ENCODE measurements at places on chromosomes 2 and 18.

DNA sequence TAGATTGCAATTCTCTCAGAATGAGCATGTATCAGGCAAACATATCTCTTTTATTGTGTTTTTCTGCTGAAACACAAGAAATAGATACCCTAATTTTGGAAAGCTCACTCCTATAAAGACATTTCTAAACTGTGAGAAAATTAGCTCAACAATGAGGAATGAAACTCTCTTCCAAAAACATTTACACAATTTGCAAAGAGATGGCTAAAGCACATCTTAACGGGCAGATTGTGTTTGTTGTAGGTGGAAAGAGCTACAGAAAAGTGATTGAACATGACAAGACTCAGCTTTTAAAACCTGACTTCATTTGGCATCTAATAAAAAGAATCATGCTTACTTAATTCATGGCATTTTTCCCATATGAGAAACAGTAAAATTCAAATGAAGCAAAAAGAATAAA, 175.0 kb upstream of the SLC39A10 start:
- no peak for DNase-seq

- no peak for DNase-seq
These were observed 524 bp upstream of the KLHL14 start for GRCh38 chr18:32773382-32773712.

GRCh38 chr2:39059366-39059952, 61.4 kb downstream of the SOS1 start:
- DNase-seq = no peak

GRCh38 chr2:66573416-66573815, 138.5 kb downstream of the MEIS1 start:
- DNase-seq = no peak

DNA sequence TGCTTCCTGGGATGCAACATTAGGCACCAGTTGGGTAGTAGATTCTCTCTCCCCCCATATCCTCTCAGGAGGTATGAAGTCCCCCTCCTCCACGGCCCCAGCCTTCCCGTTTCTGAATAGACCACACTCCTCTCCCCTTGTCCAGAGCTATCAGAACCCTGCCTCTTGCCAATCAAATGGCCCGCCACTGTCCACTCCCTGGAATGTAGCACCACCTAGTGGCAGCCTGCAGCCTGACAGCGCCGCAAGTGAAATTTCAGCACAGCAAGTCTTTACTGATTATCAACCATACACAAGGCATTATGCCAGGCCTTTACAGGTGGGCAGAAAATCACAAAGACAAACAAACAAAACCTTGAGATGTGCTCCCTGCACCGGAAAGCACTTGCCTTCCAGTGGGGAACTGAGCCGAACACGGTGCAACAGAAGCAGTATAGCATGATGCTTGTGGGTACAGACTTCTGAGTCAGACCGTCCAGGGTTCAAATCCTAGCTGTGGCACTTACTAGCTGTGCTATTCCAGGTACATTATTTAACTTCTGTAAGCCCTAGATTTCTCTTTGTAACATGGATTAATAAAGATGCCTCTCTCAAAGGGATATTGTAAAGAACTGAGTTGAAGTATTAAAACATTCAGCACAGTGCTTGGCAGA, 174.0 kb downstream of the SMAD2 start:
- DNase-seq = peak; percentile 23

DNA sequence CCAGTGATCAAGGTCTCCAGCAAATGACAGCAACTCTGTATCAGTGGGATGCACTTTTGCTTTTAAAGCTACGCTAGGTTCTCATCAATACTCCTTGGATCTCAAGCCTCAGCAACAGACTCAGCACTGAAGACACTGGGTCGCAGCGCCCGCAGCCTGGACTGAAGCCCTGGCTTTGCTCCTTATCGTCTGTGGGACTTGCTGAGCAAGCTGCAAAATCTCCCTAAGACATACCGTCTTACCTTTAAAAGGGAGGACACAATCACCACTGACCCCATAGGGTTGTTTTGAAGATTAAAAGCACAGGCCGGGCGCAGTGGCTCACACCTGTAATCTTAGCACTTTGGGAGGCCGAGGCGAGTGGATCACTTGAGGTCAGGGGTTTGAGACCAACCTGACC, 8.1 kb downstream of the CYB5A start:
- DNase-seq = no peak

DNA sequence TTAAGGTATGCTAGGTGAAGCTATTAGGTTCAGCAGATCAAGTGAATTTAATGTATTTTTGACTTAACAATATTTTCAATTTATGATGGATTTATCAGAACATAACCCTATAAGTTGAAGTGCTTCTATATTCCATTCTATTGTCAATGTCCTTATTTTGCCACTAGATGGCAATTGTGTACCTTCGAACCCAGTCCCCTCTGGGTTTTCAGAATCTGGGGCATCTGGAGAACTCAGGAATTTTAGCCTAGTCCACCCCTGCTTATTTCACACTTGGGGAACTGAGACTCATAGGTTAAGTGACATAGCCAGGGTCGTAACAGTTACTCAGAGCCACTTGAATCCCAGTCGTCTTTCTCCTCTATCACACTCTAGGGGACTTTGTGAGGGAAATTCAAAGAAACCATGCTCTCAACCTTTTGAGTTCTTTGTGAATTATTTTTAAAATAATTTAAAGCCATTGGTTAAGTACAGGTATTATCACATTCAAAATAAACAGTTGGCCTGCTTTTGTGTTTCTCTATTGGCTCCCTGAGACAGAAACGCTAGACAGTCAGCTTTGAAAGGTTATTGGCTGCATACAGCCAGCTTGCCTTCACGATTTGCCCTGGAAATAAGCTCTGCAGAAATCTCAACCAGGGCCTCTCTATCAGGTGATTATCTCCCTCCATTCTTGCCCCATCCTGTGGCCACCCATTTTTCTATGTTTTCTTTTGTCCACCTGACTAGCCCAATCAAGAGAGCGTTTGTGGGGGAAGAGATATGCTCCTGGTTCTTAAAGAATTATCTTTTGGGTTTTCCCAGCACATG, 145.0 kb downstream of the TTC27 start:
- no peak for DNase-seq

DNA sequence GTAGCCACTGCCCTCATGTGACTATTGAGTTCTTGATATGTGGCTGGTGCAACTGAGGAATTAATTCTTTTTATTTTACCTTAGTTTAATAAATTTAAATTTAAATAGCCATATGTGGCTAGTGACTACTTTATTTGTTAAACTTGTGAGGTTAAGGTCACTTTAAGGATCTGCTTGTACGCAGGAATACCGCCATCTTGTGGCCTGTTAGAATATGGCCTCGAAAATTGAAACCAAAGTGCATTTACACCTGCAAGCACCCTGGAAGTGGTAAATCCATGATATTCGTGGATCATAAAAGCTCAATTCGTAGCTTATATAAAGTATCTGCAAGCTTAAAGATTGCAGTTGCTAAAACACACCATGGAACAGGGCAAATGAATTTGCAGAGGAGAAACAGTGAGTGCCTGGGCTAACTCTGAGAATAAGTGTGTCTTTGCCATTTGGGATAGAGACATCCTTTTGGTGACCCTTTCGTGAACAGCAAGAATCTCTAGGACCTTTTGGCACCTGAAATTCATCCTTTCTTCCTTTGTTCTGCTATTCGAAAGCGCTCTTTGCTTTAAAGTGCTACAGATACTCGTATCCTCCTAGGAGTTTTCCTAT, 59.9 kb upstream of the REG3A start:
- no peak for DNase-seq

- DNase-seq = no peak
These were observed 120.0 kb downstream of the COL4A4 start for GRCh38 chr2:227043981-227044380.

GRCh38 chr2:97355887-97356286, 233.8 kb downstream of the ANKRD36B start:
- no peak for DNase-seq

DNA sequence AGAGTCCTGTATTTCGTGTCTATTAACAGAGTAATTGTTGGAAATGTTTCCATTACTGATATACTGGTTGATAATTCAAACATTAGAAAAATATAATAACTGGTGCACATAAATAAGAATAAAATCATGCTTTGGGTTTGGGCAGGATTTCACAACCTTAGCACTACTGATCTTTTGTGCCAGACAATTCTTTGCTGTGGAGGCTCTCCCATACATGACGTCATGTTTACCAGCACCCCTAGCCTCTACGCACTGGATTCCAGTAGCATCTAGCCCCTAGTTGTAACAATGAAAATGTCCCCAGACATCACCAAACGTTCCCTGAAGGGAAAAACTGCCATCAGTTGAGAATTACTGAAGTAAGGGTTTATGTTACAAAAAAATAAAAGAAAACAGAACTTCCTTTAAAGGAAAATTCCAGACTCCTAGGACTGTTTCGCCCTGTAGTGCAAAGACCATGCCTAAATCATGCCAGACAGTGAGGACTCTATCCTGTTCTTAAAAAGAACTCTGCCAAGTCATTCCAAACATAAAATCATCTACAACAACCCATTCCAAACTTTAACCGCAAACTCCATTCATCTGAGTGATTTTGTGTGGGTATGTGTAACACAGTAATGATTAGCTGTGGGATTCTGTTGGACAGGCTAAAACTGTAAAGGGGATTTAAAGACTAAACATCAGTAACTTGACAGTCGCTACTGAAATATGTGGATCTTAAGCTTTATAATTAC, 313.4 kb upstream of the CCDC68 start:
- no peak for DNase-seq

GRCh38 chr2:10345126-10345525, 42.4 kb downstream of the HPCAL1 start:
- no peak for DNase-seq

- DNase-seq = no peak
These were observed 42.1 kb downstream of the CAVIN2 start for GRCh38 chr2:191804766-191805165.

Data from T follicular helper cell (primary cell).